ENCODE measurements at places on chromosomes 1 and 21.
A peak's percentile ranks its signal among the peaks of the same experiment; 100 is the strongest.

DNA sequence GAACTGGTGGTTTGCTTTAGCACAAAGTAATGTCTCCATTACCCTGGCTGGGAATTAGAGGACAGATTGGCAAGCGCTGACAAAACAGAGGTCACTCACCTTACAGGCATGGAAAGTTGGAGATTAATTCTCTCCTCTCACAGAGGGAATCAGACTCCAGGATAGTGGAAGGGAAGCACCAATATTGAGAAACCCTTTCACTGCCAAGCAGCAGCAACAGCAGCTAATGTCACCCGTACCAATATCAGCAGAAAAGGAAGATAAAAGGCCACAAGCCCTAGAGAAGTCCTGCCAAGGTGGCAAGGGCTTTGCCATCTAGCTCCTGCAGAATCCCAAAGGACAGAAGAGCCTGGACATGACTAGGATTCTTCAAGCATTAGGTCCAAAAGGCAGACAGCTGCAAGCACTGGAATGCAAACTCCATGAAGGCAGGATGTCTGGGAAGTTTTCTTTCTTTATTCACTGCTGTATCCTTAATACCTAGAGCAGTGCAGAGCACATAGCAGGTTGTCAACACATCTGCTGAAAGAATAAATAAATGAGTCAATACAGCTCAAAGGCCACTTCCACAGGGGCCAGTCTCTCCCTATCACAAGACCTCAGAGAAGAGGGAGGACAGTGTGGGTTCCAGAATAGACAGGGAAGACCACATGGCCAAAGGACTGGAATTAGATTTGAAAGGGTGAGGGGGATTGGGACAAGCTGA, 57.2 kb downstream of the ERI3 start:
- no peak for DNase-seq

DNA sequence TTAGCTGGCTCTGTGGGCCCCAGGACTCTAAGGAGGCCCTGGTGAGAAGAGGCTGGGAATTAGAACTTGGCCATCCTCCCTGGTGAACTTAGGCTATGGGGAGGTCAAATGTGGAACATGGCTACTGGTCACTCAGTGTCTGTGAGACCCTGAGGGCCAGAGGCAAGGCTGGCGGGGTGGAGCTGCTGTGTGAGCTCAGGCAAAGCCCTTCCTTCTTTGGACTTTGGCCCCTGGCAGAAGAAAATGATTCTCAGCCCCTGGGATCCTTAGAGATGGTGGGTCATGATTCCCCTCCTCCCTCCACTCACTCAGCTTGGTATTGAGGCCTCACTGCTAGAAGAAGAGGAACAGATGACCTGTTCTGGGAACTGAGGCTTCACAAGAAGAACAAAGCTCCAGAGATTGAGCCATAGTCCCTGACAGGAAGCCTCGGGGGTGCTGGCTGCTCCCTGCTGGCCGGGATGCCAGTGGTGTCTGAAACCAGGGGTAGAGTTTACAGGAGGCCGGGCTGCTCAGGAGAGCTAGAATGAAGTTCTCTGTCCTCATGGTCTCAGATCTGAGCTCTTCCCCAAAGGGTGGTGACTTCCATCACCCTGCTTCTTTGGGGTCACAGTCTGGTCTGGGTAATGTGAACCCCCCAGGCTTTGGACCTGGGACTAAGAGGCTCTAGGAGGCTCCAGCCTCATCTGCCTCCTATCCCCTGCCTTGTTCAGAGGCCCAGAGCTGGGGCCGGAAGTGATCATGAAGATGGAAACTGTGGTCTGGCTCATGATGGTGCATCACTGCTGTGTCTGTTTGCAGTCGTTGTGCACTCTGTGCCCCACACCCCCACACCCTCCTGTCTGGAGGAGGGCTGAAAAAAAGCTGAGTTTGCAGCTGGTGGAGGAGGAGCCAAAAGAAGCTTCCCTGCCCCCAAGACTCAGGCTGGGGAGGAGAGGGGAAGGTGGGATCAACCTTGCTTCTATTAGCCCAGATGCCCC, 905 bp downstream of the BTBD19 start:
- peak; percentile 29 for DNase-seq

- peak; percentile 50 for DNase-seq
Observed at GRCh38 chr1:201346337-201346939, 31.0 kb downstream of the TNNT2 start.

DNA sequence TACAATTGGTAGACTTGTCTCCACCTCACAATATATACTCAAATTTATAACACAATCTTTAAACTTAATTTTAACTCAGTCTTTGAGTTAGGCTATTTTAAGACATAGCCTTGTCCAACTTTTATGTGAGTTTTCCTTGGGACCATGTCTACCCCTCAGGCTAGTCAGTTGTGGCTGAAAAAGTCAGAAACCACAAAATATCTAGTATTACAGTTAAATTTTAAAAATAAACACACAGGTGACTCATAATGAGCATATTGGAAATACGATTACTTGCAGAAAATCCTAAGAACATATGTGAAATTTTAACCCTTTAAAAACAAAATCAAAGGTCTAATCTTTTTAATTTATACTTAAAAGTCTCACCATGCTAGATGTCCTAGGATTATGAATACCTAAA, 4.8 kb upstream of the ASB17 start:
- DNase-seq = no peak

DNA sequence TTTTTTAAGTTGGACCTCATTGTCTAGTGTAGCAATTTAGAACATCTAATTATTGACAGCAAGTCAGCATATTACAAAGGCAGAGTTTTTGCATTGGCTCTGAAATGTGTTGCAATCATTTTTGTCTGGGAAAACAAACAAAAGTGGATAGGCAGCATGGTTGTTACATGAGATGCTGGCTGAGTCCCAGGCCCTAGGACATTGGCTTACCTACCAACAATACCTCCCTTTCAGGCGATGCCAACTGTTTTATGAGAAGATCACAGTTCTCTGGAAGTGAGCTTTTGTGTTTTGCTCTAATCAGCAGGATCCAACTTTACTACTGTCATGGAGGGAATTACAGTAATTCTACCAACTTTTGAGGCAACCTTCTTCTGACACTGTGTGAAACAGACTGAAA, 71.5 kb upstream of the CXADR start:
- DNase-seq = no peak

DNA sequence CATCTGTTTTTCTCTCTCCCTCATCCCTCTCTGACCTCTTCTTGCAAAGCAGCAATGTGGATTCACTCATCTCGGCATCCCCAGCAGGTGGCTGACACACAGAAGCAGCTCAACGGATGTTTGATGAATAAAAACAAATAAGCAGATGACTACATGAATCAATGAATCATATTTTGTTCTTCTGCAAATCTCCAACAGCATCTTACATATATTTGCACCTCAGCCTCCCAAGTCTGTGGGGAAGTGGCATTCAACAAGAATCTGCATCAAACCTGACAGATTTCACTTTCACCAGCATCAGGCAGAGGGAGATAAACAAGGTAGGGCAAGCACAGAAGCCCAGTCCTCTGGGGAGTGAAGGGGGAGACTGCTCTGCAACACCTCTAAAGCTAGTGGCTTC, 34.0 kb downstream of the CAPN8 start:
- no peak for DNase-seq

GRCh38 chr1:55640708-55641473, 425.7 kb upstream of the USP24 start:
- DNase-seq = no peak

DNA sequence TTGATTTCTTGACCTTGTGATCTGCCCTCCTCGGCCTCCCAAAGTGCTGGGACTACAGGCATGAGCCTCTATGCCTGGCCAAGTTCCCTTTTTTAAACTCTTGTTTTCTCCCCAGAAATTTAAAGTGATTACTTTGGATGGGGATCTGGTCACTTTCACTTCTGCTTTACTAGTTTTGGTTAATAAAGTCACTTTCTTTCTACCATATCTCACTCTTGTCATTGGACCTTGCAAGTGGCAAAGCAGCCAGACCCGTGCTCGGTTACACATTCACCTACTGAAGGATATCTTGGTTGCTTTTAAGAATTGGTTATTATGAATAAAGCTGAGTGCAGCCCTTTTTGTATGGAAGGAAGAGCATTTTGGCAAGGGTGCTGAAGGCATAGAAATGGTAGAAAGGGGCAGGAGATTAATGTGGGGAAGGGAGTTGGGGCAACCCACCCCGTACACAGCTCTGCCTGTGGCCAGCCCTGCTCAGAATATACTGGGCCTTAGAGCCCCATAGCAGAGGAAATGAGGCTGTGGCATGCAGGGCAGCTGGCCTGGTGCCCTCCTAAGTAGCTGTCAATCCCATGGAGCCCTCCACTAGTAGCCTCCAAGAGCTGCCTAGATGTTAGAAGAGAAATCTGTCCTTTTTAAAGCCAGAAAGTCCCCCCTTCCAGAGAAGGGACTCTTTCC, 40.7 kb downstream of the CD2 start:
- no peak for DNase-seq

DNA sequence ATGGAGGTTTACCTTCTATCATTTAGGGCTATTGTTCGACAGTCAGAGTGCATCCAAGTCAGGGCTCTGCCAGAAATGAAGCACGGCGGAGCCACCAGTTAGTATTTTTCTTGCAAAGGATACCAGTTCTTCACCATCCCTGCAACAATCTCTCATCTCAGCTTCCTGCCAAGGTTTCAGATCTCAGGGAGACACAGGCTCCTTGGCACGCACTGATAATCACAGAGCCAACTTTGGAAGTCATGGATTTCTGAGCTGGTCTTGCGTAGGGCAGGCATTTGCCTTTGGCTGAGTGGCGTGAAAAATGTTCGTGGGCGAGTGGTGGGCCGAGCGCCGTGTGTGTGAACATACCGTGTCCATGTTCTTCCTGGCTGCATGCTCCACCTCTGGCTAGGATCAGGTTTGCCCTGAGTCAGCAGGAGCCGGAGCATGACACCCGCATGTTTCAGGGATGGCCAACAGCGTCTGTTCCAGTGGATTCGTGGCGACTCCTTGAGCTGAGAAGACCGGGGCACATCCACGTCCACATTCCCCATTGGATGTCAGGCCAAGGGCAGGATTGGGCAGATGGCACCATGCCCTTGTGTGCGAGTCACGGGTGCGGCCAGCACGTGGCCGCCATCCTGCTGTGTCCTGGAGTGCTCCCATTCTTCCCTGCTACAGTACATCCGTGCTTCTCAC, 118.5 kb upstream of the C1orf174 start:
- no peak for DNase-seq

GRCh38 chr1:77639557-77640069, 42.8 kb downstream of the ZZZ3 start:
- DNase-seq = no peak

DNA sequence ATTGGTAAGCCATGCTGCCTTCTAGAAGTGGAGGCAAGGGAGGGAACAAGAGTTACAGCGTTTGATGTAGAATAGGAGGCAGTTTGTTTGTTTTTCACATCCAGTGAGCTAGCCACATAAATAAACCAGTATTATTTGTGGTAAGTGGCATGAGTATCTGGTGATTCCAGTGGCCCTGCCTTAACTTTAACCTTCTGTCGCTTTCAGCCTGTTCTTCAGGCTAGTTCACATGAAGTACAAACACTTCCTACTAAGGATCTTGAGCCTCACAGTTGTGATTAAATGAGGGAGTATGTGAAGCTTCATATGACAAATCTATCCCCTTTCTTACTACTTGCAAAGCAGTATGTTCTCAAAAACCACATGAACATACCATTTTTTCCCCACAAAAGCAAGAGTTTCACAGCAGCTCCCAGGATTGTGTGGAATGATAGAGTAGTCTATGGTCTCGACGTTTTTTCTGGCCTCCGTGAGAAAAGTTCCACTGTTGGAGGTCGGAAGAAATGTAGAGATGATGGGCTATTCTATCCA, 59.5 kb downstream of the PHACTR4 start:
- no peak for DNase-seq

DNA sequence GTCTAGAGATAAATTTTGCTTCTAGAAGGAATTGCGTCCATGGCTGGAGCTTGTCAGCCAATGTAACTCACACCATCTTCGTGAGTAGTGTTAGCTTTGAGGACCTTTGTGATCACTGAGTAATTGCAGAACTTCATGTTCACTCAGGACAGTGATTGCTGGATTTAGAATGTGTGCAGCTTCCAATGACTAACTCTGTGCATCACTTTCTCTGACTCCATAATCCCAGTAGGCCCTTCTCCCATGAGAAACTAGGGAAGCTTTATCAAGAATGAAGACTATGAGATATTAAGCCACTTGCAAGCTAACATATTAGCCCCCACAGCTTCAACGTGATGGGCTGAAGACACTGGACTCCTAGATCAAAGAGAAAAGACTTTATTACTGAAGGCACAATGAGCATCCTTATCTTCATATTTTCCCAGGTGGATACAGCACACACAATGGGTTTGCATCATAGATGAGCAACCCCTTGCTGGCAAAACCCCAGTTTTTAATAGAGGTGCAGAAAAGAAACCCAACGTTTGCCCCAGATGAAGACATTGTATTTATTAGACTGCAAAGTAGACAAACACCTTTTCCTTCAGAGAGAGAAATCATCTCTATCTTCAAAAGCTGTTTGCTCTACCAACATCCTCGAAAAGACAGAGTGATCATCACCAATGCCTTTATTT, 561.0 kb downstream of the LTN1 start:
- no peak for DNase-seq

DNA sequence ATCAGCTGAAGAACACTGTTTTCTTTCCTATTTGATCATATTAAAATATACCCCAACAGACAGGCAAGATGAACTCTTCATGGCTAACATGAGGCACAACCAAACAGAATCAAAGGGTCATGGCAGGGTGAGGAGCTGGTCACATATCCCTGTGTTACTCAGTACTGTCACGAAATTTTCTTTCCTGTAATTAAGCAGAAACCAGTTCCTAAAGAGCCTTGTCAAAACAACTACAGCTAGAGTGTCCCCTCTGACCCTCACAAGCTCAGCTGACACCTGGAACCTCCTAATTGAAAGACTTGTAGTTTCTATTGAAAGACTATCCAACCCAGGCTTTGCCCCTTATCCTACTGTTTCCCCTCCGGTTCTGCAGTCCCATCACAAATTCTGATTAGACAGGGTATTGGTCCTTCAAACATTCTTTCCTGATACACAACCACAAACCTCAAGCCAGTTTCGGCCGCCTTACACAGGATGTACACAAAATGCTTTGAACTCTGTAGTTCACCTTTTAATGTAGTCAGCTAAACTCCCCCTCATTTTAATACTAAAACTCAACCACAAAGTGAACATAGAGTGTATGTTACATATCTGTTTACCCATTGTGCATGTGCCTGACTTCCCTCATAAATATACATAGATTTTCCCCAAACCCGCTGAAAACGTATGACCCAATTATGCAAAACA, 651.9 kb downstream of the MRPL39 start:
- DNase-seq = no peak

DNA sequence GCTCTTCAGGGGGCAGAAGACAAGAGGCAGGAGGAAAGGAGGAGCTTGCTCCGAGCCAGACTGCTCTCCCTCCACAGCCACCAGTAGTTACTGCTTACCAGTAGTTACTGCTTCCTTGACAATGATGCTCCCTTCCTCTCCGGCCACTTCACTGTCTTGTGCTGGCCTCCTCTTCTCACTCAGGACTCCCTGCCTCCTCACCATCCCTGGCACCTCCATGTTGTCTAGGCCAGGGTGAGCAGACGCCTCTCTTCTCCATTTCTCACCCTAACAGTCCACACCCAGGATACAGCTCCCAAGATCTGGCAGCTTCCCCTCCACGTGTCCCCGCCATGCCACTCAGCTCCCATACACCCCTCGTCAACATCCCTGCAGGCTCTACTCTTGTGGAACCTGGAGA, 82.4 kb upstream of the TLR5 start:
- no peak for DNase-seq

All from kidney glomerular epithelial cell (primary cell).